ENCODE measurements at places on chromosomes 1 and 21. TPM values are rescaled to one million over a fixed set of nuclear protein-coding genes. Genes with fewer than 3 reads are reported as not detected.
A peak's percentile ranks its signal among the peaks of the same experiment; 100 is the strongest.

FABP3 gene
- 0.62 TPM for total RNA-seq

TMEM125 gene
- total RNA-seq, result not detected

MCOLN3 gene
- total RNA-seq, result 2.2 TPM

UBL4B gene
- total RNA-seq, result not detected

ZNF436 gene
- total RNA-seq, result 8.1 TPM

C1orf50 gene
- total RNA-seq, result 10.4 TPM

C1orf115 gene
- 0.25 TPM for total RNA-seq

TPR gene
- total RNA-seq, result 144 TPM

GCSAML gene
- not detected for total RNA-seq

SEC22B gene
- 32.0 TPM for total RNA-seq

CNKSR1 gene
- total RNA-seq, result 4.5 TPM

GRCh38 chr1:118144684-118145083, 40.3 kb downstream of the SPAG17 start:
- DNase-seq, result no peak

- no peak for DNase-seq
These were observed 1.3 kb downstream of the TOR1AIP2 start for GRCh38 chr1:179876300-179876715.

- no peak for DNase-seq
These were observed 2.6 kb downstream of the SLAMF8 start for GRCh38 chr1:159829273-159829634.

DNA sequence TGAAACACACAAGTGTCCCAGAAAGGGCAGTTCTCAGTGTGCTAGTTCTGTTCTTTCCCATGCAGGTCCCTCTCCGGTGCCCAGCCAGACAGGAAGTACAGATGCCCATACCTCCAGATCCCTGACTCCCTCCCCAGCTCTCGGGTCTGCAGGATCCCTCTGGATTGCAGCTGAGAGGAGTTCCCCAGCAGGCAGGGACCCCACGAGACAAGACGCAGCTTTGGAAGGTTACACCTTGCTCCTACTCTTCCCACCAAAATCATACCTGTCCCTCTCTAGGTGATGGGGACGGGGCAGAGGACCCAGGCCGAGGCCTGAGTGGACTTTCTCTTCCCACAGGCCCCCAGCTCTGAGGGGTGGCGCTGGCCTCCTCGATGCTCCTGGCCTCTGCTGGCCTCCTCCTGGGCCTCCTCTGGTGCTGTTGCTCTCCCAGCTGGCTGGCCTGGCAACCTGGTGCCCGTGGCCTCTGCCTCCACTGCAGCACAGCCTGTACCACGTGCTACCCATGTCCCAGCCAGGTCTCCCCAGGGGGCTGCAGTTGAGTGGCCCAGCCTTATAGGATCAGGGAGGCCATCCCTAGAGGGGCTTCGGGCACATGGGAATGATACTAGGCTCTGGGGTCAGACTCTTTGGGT, 9.4 kb downstream of the LDLRAD2 start:
- DNase-seq, result no peak

- DNase-seq, result no peak
These were observed 99.4 kb downstream of the CRYAA start for GRCh38 chr21:43268086-43268803.

GRCh38 chr1:200729863-200730262, 8.8 kb upstream of the CAMSAP2 start:
- no peak for DNase-seq

DNA sequence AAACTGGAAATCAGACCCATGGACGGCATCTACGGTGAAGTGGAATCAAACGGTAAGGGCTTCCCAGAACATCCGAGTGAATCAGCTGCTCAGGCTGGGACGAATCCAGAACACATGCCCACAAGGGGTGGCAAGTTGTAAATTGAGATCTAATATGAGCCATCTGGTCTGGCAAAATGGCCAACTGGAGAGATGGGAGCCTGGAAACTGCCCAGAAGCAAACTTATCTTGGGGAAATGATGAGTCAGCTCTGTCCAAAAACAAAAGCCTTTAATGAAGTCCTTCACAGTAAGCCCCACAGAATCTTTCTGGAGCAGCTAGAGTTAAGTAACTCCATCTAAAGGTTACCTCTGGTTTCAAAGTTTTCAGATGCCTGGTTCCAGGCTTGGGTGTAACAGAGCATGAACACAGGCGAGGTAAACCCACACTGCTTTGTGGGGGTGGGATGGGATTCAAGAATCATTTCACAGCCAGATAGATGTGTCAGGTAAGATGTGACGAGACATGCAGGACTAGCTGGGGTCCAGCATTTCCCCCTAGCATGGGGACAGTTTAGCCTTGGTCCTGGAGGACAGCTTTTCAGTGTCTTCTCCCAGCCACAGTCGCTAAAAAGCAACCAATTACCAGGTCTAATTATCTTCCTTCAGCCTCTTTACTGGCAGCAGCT, 10.5 kb upstream of the SRP9 start:
- no peak for DNase-seq

DNA sequence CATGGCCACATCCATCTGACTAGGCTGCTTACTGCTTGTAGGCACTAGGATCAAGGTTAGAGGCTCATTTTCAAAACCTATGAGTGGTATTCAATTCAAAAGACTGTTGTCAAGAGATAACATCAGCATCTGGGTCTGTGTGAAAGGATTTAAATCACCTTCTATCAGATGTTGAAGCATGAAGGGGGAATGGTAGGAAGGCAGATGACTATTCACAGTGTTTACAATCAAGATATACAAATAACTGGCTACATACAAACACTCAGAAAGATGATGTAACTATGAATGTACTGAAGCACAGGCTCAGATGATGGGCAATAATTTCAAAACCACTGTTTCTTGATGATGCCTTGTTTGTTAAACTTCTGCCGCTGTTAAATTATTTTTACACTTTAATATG, 249.2 kb downstream of the SLC45A1 start:
- DNase-seq, result no peak

GRCh38 chr1:24893431-24893830, 36.6 kb downstream of the RUNX3 start:
- no peak for DNase-seq

GRCh38 chr1:33029209-33029608, 7.5 kb downstream of the AK2 start:
- DNase-seq, result no peak

GRCh38 chr1:156618853-156619581, at the start of gene HAPLN2:
TSS of gene HAPLN2 (plus strand) at chr1:156619415. CDS start at chr1:156623491, 4,076 bp downstream.
- no peak for DNase-seq

- no peak for DNase-seq
These were observed 725.7 kb downstream of the USP25 start for GRCh38 chr21:16455526-16455925.

- no peak for DNase-seq
These were observed 103.3 kb downstream of the RABGAP1L start for GRCh38 chr1:174262349-174263241.

DNA sequence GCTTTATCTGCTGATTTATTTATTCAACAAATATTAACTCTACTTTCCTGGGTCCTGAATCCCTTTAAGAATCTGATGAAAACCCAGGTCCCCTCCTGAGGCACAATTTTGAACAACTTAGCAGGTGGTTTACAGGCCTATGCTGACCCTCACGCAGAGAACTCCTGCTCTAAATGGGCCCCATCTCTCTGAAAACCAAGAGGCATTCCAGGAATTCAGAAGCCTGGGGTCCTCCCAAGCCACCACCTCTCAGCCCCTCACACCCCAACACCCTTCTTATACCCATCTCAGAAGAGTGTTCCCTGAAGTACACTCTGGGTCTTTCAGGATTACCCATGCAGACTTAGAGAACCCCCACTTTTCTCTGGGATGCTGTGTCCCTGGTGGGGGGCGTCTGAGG, 34.5 kb downstream of the LHX4 start:
- no peak for DNase-seq

DNA sequence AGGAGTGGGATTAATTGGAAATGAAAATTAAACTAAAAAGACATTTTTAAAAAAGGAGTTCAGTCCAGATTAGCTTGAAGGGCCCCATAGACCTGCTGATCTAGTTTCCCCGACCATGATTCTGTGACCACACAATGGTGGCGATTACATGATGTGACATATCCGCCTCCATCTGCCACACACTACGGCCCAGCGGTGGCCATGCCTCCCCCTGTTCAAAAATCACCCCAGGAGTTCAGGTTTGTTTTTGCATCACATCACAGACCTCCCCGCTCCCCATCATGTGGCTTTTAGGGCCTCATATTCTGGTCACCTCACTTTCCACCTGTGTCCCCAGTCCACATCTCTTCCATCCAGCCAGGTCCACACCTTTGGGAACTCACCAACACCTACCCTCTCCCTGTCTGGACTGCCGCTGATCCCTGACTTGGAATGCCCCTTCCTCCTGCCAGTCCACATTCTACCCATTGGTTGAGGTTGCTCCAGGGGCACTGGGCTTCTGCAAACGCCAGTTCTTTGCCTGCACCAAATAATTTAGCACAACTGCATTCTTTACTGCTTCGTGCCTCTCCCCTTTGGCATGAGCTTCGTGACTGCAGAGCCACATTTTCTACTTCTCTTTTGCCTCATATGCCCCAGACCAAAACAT, 38.9 kb downstream of the CD247 start:
- DNase-seq, result no peak

DNA sequence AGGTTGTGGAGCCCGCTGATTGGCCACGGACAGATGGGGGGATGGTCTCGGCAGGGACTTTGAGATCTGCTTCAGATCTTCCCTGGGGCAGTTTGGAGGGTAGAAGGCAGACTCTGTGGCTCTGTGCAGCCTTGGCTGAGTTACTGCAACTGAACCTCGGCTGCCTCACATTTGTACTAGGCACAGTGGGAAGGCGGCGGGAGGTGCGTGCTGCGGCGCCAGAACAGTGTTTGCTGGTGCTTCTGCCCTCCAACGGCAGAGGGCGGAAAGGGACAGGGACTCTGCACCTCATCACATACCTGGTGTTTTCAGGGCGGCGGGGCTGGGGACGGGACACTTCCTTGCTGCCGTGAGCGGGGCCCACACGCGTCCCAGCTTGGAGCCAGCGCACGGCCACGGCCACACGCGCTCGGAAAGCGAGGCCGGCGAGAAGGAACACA, 26.2 kb downstream of the SLC66A1 start:
- no peak for DNase-seq

DNA sequence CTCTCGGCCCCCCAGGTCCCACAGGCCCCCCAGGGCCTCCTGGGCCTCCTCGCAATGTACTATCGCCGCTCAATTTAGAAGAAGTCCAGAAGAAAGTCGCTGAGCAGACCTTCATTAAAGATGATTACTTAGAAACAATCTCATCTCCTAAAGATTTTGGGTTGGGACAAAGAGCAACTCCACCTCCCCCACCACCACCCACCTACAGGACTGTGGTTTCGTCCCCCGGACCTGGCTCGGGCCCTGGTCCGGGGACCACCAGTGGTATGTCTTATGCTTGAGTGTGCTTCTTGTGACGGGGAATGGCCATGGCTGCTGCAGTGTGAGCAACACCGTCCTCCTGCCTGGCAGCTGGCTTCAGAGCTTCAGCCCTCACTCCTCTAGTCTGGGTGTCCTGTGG, 70.2 kb upstream of the DYNLT5 start:
- no peak for DNase-seq

DNA sequence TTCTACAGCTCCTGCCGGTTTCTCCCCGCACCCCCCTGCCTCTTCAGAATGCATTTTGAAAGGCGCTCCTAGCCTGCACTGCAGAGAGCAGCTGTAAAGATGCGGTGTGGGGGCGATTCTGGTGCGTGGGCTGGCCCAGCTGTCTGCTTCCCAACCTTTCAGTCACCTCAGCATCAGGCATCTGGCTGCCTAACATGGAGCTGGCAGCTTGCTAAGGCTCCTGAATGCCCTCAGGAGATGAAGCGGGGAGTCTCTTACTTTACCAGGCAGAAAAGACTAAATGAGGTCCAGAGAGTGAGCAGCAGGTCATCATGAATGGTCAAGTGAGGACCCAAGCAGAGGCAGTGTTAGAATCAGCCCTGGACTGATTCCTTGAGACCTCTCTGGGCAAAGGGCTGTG, 8.7 kb downstream of the IER5 start:
- DNase-seq, result peak; percentile 19

DNA sequence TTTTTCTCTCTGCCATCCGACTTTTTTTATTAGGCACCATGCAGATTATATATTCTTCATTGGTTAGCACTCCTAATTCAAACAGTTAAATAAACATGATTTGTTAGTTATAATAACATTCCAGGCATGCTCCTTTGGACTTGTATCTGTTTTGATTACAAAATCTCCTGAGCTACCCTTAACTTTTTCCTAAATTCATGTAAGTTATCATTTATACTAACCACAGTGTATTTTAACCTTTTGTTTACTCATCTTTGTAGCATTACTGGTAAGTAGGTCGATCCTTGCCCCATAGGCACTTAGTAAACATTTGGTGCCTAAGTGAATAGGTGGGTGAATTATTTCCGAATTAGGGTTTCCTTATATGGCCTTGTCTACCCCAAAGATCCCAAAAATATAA, 43.8 kb downstream of the MIER1 start:
- no peak for DNase-seq

DNA sequence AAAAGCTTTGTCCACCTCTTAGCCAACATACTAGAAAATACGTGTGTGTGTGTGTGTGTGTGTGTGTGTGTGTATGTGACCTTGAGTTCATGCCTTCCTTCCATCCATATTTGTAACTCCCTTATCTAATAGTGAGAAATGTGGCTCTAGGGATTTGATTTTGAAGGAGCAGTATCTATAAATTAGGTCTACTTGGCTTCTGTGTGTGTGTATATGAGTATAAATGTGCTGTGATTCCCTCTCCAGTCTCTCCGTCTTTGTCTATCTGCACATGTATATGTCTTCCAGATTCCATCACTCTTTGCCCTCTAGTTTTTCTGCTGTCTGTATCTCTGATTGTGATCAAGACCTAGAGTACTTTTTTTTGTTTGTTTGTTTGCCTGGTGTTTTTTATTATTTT, 11.9 kb upstream of the NBL1 start:
- DNase-seq, result no peak

GRCh38 chr1:25620701-25621350, 4.2 kb downstream of the MAN1C1 start:
- DNase-seq, result no peak

DNA sequence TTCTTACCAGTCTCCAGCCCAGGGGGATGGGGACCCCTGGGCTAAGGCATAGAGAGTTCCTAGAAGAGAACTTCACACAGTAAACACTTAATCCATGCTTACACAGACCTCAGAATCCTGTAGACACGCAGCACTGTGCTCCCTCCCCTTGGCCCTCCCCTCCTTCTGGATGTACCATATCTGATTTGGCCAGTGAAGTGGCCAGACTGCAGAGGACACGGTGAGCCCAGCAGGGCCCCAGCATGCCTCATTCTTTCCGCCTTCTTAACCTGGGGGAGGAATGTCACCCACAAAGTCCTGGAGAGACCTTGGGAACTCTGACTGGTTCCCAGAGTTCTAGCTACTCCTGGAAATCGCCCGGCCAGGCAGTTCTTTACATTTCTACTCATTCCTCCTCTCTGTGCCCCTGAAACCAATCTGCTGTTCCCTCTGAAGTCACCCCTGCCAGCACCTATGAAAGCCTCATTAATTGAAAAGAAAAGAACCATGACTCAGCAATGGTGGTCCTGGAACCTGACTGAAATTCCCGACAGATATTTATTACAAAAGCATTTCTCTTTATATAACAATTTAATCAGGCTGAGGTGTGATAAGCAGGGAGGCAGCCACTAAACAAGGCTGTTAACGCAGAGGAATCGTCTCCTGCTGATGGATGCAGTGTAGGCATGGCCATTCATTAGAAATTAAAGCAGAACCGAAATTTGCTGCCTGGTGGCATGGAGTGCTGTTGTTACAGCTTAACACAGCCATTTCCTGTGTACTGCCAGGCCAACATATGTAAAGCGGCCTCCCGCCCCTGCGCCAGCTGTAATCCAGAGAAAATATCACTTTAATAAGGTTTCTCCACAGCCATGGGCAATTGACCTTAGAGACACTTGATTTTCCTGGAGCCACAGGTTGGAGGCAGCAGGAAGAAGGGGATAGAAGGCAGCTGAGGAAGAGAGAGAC, 74.6 kb upstream of the KCND3 start:
- DNase-seq, result no peak

GRCh38 chr1:216223486-216223885, 199.8 kb downstream of the USH2A start:
- no peak for DNase-seq
